ENCODE measurements at places on chromosomes 6 and 20.

DNA sequence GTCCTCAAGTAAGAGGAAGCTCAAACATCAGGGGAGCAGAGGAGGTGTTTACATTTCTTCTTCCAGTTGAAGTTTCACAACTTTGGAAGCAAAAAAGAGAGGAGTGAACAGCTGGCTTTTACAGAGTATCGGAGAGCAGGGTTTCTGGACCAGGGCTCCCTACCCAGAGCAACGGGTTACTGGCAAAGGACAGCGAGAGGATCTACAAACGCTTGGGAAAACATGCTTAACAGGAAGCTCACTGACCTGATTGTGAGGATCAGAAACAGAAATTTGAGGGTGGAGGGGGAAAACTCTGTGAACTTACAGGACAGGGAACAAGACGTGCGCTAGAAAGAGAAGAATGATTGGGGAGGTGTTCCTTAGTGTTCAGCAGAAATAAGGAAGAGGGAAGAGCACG is 85.7 kb upstream of the TAB2 start:
- no peak for DNase-seq

- no peak for DNase-seq
Measured at GRCh38 chr6:152700427-152700826, 2.7 kb downstream of the MYCT1 start.

DNA sequence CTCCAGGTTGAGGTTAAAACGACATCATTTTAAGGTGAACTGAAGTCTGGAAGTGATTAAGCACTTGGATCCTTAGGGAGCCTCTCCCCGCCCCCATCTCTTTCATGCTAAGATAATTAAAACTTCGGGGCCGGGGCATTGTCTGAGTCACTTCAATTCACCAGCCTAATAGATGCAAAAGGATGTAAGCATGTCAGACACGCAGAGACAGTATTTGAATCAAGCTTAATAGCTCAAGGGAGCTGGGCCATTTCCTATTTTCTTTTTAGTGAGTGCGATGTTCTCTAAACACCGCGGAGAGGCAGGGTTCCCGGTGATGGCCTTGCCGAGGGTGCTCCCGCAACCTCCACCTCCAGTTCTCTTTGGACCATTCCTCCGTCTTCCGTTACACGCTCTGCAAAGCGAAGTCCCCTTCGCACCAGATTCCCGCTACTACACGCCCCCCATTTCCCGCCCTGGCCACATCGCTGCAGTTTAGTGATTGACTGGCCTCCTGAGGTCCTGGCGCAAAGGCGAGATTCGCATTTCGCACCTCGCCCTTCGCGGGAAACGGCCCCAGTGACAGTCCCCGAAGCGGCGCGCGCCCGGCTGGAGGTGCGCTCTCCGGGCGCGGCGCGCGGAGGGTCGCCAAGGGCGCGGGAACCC is 516 bp upstream of the IRF4 start:
- peak; percentile 60 for DNase-seq

GRCh38 chr20:41379551-41379950 is 12.9 kb upstream of the EMILIN3 start:
- no peak for DNase-seq

DNA sequence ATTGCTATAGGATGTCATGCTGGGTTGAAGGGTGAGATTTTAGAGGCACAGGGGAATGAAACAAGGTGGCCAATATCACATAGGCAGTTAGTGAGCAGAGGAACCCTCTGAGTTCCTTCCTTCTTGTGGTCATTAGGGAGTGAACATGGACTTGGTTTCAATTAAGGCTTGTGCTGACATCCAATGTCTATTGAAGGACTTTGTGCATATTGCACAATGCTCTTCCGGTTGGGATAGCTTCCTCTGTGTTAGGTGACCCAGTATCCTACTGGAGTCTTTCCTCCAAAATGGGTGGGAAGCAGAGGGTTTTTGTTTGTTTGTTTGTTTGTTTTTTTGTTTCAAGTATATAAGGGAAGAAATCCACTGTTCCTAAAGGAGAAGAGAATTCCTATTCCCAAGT is 98.5 kb downstream of the HDGFL1 start:
- no peak for DNase-seq

- no peak for DNase-seq
Measured at GRCh38 chr6:9481292-9482029, 933.4 kb downstream of the TFAP2A start.

DNA sequence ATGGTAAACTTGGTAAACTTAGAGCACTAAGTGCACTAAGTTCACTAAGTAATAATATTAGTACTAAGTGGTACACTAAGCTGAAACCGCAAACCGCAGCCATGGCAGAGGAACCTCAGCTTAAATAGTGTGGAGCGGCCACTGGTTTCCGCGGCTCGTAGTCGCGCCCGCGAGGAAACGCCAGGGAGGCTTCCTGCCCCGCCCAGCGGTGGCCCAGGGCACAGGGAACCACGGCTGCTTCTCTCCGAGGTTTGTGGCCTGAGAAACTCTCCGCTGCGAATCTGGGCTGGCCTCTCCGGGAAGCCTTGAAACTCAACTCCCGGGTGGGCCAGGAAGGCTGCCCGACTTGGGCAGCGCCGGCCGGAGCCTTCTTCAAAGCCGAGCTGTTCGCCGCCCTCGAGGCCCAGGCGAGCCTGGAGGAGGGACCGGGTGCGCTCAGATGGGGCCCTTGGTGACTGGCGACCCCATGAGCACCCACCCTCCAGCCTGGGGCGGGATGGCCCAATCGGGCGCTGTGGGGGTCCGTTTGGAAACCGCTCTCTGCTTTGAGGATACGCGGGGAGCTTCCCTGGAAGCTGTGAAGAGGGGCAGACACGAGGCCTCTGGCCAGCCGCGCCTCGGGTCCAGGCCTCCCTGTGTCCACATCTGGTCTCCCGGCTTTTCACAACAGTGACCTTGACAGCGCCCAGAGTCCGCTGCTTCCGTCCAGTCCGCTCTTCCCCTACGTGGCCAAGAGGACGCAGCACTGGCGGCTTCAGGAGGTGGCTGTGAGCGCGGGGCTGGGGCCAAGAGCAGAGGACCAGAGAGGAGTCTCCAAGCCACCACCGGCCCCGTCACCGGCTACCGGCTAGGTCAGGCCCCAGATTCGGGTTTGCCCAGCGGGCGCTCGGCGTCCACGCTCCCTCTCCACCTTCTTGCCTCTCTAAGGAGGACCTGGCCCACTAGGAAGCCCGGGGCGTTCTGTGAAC is 25.4 kb upstream of the HLA-E start:
- peak; percentile 54 for DNase-seq

GRCh38 chr6:45681860-45682511 is 304.3 kb upstream of the SUPT3H start:
- peak; percentile 56 for DNase-seq

GRCh38 chr6:132413499-132413802 is 12.2 kb upstream of the MOXD1 start:
- DNase-seq = no peak

DNA sequence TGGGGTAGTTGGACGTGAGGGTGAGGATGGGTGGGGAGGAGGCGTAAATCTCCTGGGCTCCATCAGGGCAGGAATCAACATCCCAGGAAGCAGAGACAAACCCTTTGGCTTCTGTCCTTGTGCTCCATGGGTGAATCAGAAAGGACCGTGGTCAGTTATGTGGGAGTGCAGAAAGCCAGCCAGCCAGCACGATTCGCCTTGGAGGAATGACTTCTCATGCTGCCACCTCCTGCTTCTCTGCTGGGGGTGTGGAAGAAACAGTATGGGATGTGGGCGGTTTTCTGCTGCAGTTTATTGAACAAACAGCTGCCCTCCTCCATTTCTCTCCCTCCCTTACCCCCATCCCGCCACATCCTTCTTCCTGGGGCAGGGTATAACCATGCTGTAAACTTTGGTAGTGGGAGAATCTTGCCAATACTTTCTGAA is 214.5 kb downstream of the SOX4 start:
- DNase-seq = no peak

DNA sequence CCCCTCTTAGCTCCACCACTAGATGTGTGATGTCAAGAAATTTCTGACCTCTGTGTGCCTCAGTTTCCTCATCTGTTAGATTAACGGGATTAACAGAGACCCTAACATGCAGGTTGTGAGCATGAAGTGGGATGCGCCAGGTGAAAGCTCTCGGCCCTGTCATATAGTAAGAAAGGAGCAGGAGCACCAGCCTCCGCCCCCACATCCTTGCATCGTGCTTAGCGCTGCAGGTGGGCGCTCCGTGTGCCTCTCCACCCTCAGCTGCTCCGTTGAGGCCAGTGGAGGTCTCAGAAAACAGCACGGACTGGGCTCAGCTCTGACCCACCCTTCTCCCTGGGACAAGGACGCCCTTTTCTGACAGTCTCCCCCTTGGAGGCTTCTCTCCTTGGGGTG is 63.4 kb downstream of the TCP11 start:
- no peak for DNase-seq

- no peak for DNase-seq
Measured at GRCh38 chr6:162683135-162683534, 44.4 kb downstream of the PRKN start.

DNA sequence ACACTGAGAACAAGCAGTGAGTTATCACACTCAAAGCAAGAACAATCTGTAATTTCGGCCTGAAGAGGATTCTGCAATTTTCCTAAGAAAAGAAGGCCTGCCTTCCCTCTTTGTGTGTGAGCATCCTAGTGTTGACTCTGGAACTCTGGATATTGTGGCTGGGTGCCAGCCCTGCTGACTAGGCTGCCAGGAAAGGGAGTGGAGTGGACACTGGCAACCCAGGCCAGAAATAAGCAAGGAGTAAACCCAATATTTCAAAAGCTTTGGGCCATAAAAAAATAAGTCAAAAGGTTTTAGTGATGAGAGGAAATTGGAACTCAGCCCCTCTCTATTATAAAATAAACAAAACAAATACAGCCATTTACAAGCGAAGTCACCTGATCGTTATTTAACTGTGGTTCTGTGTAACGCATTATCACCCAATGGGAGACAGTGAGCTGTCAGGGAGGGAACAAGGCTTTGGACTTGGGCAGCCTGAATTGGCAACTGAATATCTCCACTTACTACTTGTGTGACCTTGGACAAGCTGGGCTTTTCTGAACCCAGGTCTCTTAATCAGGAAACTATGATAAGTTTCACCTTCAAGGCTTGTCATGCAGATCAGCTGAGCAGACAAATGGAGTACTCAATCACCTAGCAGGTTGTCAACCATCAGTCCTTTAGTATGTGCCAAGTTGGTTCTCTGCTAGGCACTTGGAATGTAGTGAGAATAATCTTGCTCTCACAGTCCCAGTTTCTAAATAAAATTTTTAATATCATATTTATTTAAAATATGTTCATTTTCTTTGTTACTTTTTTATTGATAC is 196.2 kb downstream of the PAX1 start:
- DNase-seq = no peak

GRCh38 chr6:41199552-41200246 is 1.2 kb downstream of the TREML2 start:
- DNase-seq = peak; percentile 40

DNA sequence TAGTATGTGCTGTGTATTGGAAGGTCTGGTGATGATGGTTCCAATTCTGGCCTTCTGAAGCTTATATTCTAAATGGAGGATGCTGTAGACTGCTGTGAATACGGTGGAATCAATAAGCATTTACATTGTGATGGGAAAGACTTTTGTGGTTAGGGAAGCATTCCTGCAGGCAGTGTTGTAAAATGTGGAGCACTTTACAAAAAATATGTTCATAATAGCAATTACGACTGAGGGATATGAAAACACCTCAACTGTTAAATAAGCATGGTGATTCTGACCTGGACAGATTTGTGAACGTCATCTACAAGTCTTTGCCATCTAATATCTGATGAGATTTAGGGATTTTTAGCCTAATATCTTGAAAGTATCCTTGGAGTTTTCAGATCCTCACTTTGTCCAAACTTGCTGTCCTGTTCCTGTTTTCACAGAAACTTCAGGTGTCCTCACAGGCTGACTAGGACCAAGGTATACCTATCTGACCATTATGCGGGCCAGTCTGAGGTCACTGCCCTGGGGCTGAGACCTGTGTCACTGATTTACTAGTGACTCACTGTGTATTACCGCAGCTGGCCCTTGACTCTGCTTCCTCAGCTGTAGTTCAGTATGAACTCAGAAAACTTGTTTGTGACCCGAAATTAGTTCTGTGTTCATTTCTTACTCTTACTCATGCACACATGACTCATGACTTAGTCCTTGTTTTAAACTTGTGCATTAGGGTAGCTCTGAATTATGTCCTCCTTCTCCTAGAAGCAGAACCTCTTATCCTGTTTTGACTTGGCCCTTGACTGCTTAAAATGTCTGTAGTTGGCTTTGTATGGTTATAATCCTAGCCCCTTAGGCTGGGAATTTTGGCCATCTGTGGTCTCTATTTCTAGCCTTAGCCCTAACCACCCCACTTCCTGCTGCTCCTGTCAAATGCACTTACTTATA is 343.0 kb downstream of the CDKAL1 start:
- peak; percentile 10 for DNase-seq

DNA sequence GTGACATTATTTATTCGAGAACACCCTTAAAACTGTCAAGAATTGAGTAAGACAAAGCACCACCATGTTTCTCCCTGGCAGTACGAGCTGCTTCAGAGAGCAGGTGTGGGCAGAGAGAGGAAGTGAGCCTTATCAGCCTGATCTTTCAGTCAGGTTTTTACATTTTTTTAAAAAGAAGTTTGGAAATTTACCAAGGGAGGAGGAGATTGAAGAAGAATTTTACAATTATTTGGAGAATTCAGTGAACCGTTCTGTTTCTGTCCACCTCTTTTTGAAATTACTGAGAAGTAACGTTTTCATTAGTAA is 75.5 kb downstream of the ZDHHC14 start:
- DNase-seq = no peak

GRCh38 chr6:53974941-53975340 is 136.3 kb upstream of the MLIP start:
- DNase-seq = no peak

DNA sequence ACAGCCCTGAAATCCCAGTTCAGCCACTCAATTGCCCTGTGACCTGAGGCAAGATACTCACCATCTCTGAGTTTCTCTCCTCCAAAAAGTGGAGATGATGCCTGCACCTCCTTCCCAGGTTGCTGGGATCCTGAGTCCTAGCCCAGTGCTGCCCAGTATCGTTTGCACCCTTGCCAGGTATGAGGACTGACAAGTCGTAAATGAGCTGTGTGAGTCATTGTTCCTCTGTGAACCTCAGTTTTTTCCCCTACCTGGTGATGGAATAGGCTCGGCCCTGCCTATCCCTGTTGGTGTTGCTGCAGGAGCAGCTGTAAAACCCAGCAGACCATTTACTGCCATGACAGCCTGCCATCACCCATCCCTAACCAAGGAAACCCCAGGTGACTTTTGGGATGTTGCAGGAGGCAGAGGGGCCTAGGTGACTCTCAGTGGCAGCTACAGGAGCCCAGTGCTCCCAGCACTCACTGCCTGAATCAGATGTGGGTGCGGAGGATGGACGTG is 229.3 kb downstream of the SYNDIG1 start:
- DNase-seq = no peak

GRCh38 chr20:21396599-21397340 is 556 bp downstream of the NKX2-4 start:
- DNase-seq = no peak

- no peak for DNase-seq
Measured at GRCh38 chr6:132971676-132972075, 157.3 kb downstream of the RPS12 start.

DNA sequence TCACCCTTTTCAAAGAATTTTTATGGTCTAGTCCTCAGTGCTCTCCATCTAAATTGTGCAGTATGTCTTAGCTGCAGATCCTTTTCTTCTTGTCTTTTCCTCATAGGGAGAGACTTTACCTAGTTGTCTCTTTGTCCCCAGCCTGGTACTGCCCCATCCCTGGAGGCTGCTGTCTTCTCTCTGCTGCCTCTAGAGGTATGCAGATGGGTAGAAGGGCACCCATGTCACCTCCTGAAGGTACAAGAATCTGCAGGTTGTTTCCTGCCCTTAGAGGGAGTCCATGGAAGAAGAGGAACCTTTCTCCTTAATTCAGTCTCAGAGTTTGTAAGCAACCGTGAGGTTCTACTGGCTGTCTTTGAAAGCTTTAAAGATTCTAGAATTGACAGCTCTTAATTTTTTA is 39.1 kb downstream of the MCM8 start:
- no peak for DNase-seq

- no peak for DNase-seq
Measured at GRCh38 chr6:147653631-147654030, 145.1 kb downstream of the SAMD5 start.

Data from stimulated activated CD4-positive, alpha-beta T cell treated with anti-CD3 and anti-CD28 coated beads, Interleukin-4, amount 100 ng/mL, for 24 hours (primary cell).